AG04449 (cell line): ENCODE measurements at places on chromosomes 5 and 9.

- no peak for DNase-seq
Observed at GRCh38 chr5:150440948-150441812, 8.4 kb downstream of the RPS14 start.

DNA sequence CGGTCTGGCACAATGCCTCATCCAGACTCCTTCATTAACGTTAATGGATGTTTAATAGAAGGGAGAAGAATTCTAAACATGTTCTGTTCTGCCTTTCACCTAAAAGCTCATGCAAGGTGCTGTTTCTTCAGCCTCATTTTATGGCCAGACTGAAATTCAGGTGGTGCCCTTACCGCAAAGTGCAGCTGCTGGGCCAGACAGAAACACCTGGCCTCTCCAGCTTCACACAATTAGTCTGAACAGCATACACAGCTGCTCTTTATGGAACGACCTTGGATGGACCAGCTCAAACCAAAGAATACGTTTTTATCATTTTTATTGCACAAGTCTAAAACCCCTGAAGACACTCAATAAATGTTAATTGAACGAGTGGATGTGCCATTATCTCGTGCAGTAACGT, 4.6 kb downstream of the SNCAIP start:
- DNase-seq: no peak

GRCh38 chr5:1166370-1166769, 35.0 kb upstream of the SLC6A19 start:
- DNase-seq: no peak

DNA sequence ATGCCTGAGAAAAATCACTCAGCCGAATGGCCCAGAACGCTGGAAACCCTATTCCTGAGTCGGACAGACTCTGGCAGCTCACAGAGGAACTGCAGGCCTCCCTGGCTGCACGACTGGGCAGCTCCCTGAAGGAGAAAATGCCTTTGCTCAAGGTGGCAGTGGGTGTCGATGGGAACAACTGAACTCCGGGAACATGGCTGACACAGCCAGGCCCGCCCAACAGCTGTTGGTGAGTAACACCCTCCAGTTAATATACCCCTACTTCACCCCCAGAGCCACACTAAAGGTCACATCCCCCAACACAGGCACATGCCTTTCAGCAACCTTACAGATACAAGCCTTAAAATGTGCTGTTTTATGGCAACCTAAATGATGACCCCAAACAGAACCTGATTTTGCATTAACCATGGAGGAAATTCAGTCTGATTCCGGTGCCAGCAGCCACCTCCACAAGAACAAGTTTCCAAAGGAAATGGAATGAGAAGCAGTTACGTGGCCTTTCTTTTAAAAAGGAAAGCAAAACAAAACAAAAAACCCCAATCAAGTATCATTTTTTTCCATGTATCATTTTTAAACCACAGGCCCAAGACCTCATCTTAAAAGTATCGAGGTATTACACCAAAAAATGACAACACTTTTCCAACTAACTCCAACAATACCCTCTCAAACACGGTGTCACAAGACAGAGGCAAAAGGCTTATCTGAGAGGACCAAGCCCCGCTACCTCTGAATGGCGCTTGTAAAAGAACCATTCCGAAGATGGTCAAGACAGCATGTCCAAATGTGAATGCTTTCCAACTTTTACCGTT, 3.1 kb downstream of the KLF9 start:
- DNase-seq: no peak

DNA sequence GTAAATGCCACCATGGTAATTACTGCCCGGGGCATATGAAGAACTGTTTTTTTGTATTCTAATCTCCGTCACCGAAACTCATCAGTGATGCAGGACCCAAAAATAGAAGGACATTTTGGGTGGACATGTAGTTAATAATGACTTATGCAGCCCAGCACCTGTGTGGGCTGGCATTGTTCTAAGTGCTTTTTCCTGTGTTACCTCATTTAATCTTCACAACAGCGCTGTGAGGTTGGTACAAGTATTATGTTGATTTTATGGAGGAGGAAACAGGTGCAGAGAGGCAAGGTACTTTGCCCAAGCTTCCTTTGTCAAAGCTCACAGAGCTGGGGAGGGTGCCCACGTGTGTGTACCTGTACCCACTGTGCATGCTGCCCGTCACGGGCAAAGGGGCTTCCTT, 58.4 kb downstream of the DAPK1 start:
- no peak for DNase-seq

DNA sequence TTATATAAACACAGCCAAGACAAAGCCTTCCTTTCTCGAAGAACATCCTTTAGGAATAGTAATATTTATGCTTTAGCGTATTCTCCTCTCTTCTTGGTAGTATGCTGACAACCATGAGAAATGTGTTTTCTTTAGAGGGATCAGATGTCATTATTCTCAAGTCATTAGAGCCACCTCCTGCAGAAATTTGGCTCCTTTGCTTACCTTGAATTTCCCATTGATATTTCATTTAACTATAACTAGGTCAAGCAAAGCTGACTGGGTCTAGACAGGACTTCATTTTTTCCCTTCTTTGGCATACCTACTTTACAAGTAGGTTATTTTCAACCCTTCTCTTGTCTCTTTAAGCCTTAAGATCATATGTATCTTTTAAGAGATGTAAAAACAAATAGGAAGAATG, 50.3 kb downstream of the SPATA31D1 start:
- DNase-seq: no peak

GRCh38 chr5:15763754-15764153, 263.8 kb downstream of the FBXL7 start:
- DNase-seq: peak; percentile 19
